Endothelial cell (in vitro differentiated cells): ENCODE measurements at places on chromosomes 7 and 10. TPM values are rescaled to one million over a fixed set of nuclear protein-coding genes. Genes with fewer than 3 reads are reported as not detected.

DNA sequence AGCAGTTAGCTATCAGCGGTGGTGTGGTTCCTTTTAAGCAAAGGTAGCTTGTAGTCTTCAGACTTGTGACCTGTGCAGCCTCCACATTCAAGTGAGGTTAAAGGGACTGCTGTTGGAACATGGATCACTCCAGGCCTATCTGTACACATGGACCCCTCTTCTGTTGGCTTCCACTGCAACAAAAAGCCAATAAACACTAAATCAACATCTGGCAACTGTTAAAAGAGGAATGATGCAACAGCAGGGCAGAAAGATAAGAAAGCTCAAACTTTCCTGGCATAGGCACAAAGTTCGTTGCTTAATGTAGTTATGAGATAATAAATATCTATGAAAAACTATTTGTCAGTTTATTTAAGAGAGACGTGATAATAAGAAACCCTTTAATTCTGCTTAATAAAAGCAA is 4.0 kb upstream of the MINPP1 start:
- no peak for DNase-seq

- DNase-seq = no peak
Measured at GRCh38 chr10:101974091-101974971, 81.6 kb downstream of the ARMH3 start.

- DNase-seq = no peak
Measured at GRCh38 chr10:48678041-48678440, 6.6 kb upstream of the WDFY4 start.

DNA sequence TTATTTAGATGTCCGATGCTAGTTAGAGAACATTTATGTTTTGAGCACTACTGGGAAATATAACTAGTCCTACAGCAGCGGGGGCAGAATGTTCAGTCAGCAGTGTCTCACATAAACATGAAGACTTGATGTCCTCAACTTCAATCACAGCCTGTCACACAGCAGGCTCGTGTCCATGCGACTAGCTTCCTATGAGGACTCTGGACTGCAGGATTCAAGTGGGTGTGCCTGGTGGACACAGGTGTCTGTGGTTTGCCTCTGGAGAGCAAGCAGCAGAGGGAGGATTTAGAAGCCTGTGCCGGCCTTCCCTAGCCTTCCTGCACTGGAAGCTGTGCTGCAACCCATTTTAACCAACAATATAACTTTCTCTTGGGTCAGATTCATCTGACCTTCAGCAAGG is 30.0 kb upstream of the LANCL2 start:
- DNase-seq = no peak

DNA sequence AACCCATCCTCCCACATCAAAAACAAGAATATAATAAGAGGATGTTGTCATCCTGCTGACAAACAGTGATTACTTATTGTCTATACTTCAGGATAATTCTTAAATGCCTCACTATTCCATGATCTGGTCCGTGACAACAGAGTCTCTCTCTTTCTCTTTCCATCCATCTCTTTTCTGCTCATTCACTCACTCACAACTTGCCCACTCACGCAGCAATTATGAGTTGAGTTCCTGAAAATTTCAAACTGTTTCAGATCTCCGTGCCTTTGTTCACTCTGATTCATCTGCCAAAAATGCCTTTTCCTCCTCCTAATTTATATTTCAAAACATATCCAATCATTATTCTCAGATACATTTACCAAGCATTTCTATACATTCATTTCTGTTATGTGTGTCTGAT is 1.4 kb downstream of the OR6B1 start:
- DNase-seq = no peak

DNA sequence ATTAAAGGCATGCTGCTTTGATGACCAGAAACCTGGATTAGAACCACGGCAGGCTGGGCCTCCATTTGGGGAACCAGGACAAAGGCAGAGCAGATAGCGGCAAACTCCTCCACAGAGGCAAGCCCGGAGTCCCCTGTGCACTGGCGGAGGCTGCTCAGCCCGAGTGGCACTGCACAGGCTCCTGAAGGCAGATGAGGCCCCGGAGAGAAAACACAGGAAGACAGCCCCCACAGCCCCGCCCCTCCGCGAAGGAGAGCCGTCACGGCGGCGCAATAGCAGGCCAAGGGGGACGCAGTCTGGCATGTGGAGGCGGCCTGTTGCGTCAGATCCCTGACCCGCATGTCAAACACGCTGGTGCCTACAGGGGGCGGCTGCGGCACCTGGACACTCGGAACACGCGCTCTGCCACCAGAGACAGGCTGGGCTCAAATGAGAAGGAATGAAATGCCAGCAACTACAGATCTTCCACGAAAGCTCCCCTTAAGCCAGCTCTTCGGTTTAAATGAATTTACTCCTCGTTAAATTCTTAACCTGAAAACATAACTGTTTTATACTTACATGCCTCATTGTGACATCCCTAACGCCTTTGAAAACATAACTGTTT is 128.5 kb downstream of the MAD1L1 start:
- DNase-seq = peak; percentile 86

DNA sequence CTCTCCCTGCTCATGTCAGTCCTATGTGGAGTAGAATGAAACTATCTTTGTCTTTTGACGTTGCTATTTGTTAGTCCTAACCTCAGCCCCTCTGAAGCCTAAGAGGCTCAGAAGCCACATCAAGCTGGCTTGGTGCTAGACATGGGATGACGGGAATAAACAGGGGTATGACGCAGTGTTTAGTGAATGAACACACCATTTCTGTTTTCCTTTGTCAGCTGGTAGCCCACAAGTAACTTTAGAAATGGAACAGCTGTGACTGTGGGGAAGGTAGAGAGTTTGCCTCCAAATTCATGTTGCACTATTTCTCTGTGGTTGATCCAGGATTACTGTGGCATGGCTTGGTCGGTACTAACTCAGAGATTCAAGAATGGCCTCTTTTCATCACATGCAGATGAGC is 31.3 kb downstream of the COX15 start:
- DNase-seq = no peak

DNA sequence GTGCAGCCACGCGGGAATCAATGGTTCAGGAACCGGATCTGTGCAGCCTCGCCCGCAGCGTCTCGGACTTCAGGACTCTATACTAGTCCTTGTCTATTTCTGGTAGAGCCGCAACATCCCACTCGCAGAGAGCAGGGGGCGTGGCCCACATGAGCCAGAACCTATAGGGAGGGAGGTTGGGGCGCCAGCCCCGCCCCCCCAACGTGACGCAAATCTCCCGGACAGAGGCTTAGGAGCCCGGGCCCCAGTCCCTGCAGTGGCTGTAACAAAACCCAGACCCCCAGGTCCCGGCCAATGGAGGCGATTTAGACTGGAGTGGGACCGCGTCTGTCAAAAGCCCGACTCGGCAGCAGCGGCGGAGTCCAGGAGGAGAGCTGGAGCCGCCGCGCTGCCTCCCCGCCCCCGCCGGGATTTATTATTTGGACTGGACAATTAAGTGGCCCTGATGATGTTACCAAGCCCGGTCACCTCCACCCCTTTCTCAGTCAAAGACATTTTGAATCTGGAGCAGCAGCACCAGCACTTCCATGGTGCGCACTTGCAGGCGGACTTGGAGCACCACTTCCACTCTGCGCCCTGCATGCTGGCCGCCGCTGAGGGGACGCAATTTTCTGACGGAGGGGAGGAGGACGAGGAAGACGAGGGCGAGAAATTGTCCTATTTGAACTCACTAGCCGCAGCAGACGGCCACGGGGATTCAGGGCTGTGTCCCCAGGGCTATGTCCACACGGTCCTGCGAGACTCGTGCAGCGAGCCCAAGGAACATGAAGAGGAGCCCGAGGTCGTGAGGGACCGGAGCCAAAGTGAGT is at the start of gene NKX2-3:
Gene NKX2-3, plus strand, starts transcription at position 256 of the 809 bp plus-strand sequence. Its CDS starts 190 bp downstream, at position 446.
- DNase-seq = peak; percentile 81

- no peak for DNase-seq
Measured at GRCh38 chr7:26458466-26459145, 166.9 kb downstream of the SNX10 start.

DNA sequence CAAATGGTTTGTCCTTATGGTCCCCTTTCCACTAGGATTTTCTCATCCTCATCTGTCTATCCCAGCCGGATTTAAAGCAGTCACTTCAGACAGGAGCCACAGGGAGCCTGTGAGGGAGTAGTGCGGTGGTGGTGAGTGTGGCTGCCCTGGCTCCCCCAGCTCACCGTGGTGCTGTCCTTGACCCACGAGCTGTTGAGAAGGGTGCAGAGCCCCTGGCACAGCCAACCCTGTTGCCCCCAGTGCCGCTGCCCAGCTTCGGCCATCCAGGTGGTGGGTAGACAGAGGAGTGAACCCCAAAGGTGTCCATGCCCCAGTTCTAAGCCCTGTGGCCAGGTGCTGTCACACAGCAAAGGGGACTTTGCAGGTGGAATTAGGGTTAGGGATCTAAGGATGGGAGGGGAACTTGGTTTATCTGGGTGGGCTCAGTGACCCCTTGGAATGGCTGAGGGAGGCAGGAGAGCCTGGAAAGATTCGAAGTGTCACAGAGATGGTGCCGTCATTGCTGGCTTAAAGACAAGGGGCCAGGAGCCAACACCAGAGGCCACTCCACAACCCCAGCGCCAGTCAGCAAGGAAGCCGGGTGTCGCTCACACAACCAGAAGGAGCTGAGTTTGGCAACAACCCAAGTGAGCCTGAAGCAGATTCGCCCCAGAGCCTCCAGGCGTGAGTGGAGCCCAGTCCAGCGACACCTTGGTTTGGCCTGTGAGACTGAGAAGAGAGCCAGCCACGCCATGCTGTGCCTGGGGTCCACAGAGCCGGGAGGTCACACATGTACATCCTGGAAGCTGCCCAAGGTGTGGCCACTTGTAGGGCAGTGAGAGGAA is 142.4 kb downstream of the ADCY1 start:
- DNase-seq = no peak

GRCh38 chr10:70145166-70145665 is 1.3 kb downstream of the TYSND1 start:
- no peak for DNase-seq

DNA sequence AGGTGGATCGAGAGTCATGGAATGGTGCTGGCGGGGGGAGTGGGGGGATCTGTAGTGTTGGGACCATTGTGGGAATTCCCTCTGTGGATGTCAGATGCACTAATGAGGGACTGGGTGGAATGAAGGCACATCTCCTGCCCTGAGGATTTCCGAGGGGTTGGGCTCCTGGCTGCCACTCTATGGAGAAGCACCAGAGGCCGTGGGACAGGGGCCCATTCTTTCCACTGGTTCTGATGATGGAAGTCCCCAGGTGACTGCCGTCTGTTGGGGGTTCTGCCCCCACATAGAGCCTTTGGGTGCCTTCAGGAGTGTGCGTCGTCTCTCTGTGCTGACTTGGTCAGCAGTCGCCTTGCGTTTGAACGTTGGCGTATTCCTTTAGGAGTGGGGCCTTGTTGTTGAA is 202.9 kb downstream of the GLRX3 start:
- DNase-seq = no peak

GRCh38 chr10:130878131-130878530 is 433.4 kb downstream of the TCERG1L start:
- no peak for DNase-seq

The GPC2 gene
- total RNA-seq = 27.2 TPM

The POM121L12 gene
- total RNA-seq = not detected

The DAGLB gene
- total RNA-seq = 27.2 TPM

The STEAP1 gene
- 1.0 TPM for total RNA-seq

The DRGX gene
- not detected for total RNA-seq
